Esophagus muscularis mucosa (tissue), 4 donors: ENCODE measurements at places on chromosomes 5 and 9. TPM values are rescaled to one million over a fixed set of nuclear protein-coding genes. Genes with fewer than 3 reads are reported as not detected.
A peak's percentile ranks its signal among the peaks of the same experiment; 100 is the strongest.

DNA sequence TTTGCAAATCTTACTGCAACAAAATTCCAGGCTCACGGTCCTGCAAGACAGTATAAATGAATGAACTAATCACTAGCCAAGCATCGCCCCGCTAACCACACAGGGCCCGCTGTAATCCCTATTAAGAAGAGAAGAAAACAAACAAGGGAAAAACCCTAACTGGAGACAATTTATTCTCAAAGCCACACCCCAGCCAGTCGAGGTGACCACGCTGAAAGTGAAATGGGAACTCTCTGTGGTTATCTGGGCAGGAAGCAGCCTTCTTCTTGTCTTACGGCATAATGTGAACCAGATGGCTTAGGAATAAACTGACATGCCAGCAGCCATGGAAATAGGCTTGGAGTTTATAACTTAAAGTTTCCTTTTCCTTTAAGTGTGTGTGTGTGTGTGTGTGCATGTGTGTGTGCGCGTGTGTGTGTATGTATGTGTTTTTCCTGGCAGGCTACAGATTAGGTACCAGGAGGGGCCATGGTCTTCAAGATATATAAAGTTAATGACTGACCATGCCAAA lies 120.2 kb downstream of the SEMA6A start:
- no peak for DNase-seq

The SPATA31C1 gene
- total RNA-seq: not detected

- no peak for DNase-seq
These were observed 2.5 kb downstream of the ARHGAP26 start for GRCh38 chr5:142772446-142773293.

- DNase-seq: peak; percentile 91
These were observed 1.2 kb downstream of the CDC14B start for GRCh38 chr9:96618209-96619123.

- DNase-seq: no peak
These were observed 182.0 kb upstream of the MOCS2 start for GRCh38 chr5:53291528-53291927.

GRCh38 chr9:81497091-81497490 lies 192.3 kb downstream of the TLE1 start:
- DNase-seq: no peak
